ENCODE measurements at places on chromosomes 5 and 9. TPM values are rescaled to one million over a fixed set of nuclear protein-coding genes. Genes with fewer than 3 reads are reported as not detected.

SLC23A1 gene
- total RNA-seq: 2.8 TPM

GFI1B gene
- total RNA-seq: 0.12 TPM

GRCh38 chr9:114484854-114485443 is 20.3 kb downstream of the WHRN start:
- no peaks in the 10 kb centered on the region for H3K27me3 ChIP-seq
- H3K4me3 ChIP-seq: peak overlapping the region; percentile 64
- DNase-seq: peak; percentile 62
- H3K4me1 ChIP-seq: peaks cover 56% of the 10 kb centered on the region
- H3K27ac ChIP-seq: peak overlapping the region; percentile 64

NR2F1 gene
- not detected for total RNA-seq

DNA sequence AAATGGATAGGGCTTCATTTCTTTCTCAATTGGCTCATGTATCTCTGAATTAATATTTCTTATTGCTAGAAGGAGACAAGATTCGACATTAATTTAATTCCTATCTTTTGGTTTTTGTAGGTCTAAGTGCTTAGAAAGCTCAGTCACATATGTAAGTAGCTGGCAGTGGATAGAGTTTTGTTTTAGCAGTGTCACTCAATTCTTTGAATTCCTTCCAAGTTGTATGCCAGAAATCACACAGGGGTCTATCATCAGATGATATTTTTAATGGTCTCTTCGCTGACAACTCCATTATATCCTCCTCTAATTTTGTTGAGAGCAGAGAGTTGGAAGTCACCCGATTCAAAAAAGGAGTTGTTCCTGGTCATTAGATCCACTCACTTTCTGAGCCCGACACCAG is 82.7 kb downstream of the AMBP start:
- no peak overlapping the region for H3K4me3 ChIP-seq
- peaks cover 10% of the 10 kb centered on the region for H3K4me1 ChIP-seq
- DNase-seq: no peak
- no peak overlapping the region for H3K27ac ChIP-seq
- no peaks in the 10 kb centered on the region for H3K36me3 ChIP-seq

DNA sequence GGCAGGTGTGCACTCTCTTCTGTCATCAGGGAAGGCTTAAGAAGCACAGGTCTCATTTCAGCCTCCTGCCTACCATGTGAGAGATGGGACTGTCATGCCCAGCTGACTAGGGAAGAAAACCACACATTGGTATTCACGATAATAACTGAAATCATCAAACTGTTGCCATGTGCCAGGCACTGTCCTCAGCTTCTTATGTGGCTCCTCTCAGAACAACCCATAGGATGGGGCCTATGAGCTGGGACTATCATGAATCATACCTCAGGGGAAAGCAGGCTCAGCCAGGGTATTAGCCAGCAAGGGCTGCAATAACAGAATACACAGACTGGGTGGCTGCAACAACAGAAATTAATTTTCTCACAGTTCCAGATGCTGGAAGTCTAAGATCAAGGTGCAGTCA is 3.3 kb downstream of the AFAP1L1 start:
- DNase-seq: no peak
- H3K4me3 ChIP-seq: no peak overlapping the region
- peaks cover 62% of the 10 kb centered on the region for H3K27me3 ChIP-seq
- peaks cover 14% of the 10 kb centered on the region for H3K4me1 ChIP-seq
- no peak overlapping the region for H3K27ac ChIP-seq

Data from activated T-cell treated with anti-CD3 and anti-CD28 coated beads, Interleukin-2, amount 50 U/mL, for 72 hours (primary cell).